ENCODE measurements at places on chromosomes 16 and 17.

DNA sequence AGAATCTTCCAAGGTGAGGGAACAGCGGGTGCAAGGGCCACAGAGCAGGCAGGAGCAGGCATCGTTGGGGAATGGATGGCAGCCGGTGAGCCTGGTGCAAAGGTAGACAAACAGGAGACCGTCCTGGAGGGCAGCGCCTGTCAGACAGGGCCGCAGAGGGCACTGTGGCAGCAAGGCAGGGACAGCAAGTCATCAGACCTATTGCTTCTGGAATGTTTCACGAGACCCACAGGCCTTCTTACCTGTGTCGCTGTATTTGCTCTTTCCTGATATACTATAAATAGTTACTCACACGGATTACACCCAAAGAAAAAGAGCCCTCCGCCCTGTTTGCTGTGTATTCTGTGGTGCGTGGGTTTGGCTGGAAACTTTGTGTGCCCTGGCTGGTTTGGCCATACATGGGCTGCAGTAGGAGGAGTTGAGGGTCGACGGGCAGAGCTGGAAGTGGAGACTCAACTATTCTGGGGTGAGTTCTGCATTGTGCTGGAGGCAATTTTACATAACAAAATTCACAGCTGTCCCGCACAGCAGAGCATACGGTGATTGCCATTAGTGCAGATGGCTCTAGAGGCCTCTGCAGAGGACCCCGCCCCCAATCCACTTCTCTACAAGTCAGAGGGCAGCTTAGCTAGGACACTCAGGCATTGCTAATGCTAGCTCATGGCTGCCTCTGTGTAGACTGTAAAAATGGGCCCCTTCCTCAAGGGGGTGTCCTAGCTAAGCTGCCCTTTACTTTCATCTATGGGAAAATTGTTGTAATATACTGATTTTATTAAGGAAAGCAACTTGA, 18.6 kb upstream of the POLR3E start:
- no peak for DNase-seq

DNA sequence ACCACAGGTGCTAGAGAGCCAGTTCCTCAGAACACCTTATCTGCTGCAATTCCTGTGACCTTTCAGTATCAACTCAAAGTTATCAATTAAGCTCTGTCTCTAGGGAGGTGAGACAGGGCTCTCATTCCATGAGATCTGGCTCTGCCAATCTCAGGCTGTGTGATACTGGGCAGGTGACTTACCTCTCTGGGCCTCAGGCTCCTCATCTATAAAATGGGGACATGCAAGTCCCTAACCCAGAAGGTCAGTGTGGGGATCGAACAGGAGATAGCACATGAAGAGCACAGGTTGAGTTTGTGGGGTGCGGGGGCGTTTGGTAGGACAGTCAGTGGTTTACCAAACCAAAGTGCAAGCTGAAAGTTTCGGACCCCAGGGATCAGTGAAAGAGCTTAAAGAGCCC, 319.3 kb upstream of the CCL2 start:
- DNase-seq: no peak

DNA sequence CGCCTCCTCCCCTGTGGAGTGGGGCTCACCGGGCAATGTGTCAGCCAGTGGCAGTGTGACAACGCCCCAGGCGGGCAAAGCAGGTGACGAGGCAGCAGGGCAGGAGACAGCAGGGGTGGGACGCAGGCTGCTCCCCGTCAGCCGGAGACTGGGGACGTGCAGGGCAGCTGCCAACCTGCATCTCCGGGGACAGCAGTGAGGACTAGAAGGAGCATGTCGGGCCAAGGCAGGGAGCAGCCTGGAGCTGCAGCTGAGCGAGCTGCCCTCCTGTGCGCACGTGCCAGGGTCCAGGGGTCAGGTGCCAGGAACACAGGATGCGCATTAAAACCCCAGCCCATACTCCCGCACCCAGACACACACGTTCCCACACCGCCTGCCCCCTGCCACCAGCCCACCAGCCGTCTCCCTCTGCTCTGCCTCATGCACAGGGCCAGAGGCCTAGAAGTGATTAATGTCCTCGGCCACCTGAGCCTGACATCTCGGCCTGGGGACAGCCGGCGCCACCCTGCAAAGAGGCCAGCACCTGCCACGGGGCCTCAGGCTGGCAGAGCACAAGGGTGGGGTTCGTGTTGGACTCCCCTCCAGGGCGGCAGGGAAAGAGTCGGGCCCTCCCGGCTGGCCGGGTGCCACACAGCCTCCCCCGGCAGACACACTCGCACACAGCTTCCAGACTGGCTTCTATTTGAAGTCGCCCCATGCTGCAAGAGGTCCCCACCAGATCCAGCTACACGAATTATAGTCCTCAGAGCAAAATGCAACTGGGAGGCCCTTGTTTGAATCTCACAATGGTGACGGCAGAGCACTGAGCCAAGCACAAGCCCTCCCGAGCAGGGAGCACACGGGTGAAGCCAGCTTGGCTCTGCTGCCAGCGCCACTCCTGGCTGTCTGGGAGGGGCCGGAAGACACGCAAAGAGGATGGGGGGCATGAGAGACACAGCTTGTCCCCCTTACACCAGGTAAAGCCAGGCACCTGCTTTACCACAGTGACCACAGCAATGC, 90.4 kb downstream of the RBFOX3 start:
- DNase-seq: no peak

GRCh38 chr17:65039336-65039988, 17.1 kb downstream of the GNA13 start:
- no peak for DNase-seq

GRCh38 chr17:68326681-68327080, 35.4 kb downstream of the ARSG start:
- DNase-seq: no peak

DNA sequence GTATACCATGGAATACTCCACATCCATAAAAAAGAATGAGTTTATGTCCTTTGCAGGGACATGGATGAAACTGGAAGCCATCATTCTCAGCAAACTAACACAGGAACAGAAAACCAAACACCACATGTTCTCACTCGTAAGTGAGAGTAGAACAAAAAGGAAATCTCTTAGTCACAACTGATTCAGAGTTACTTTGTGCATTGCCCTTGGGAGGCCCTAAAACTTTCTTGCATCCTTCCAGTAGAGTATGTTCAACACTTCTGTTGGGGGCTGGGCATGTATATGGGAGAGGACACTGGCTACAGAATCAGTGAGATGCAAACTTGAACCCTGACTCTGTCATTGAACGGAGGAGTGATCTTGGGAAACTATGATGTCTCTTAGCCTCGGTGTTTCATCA, 147.4 kb upstream of the IRX5 start:
- no peak for DNase-seq

GRCh38 chr16:77220427-77220826, 21.2 kb downstream of the SYCE1L start:
- DNase-seq: no peak
